Stimulated activated CD8-positive, alpha-beta memory T cell treated with anti-CD3 and anti-CD28 coated beads, Interleukin-15, amount 100 ng/mL, for 48 hours (primary cell): ENCODE measurements at places on chromosomes 4 and X.
A peak's percentile ranks its signal among the peaks of the same experiment; 100 is the strongest.

DNA sequence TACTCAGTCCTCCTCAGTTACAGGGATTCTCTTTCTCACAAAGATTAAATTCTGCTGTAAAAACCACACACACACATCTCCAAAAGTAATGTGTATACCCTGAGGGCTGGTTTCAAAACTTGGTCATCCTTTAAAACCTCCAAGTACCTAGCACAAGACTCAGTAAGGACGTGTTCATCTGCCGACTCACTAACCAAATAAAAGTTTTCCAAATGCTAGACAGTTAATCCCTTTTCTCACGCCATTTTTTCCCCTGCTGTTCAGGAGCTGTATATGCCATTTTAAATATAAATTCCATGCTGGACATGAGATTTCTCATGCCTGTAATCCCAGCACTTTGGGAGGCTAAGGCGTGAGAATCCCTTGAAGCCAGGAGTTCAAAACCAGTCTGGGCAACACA, 3.9 kb upstream of the SAT1 start:
- DNase-seq = no peak

DNA sequence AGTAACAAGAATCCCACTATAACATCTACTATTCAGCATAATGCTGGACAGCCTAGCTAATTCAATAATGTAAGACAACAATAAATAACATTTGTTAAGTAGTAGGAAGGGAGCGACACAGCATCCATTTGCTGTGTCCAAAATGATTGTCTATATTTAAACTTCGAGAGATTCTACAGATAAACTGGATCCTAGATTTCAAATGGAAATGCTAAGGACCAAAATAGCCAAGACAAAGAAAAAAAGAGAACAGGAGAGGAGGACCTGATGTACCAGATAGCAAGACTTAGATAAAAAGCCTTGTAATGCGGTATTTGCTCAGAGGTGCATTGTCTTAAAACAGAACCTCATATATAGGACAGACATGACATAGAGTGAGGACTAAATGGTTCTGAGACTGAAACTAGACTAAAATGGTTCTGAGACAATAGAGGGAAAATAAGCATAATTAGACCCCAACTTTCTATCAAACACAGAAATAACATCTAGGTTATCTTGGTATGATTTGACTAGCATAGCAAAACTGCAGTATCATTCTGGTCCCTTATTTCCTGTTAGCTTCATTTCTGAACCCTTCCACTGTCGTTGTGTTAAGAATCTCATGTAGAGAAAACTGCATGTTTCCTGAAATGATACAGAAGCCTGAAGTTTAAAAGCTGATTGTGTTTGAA, 3.8 kb downstream of the HPGDS start:
- DNase-seq = no peak

DNA sequence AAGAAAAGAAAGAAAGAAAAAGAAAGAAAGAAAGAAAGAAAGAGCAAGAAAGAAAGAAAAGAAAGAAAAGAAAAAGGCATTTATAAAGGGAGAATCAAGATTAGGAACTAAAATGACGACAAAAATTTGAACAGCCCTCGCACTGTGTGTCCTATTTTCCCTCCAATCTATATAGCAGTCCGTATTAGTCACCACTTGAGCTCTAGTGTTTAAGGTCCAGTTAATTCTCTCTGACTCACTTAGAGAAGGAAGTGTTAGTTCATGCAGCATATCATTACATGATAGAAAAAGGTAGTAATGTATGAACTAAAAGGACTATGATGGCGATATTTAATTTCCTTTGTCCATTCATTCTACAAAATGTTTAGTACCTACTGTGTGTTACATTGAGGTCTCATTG, 122.7 kb downstream of the CBLL2 start:
- DNase-seq = no peak

- DNase-seq = no peak
Measured at GRCh38 chr4:121658125-121658524, 38.7 kb downstream of the ANXA5 start.

GRCh38 chrX:17535229-17535628, 160.2 kb downstream of the NHS start:
- peak; percentile 10 for DNase-seq

DNA sequence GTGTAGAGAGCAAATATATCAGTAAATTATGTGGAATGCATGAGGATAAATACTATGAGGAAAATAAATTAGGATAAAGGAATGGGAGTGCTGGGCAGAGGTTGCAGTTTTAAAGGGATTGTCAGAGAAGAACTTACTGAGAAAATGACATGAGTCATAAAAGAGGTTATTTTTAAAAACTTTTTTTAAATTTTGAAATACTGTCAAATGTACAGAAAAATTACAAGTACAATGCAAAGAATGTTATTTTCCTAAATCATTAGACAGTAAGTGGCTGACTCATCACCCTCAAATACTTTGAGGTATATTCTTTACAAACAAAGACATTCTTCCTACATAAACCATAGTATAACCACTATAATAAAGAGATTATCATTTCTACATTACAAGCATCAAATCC, 29.8 kb upstream of the H2AZ1 start:
- DNase-seq = no peak

DNA sequence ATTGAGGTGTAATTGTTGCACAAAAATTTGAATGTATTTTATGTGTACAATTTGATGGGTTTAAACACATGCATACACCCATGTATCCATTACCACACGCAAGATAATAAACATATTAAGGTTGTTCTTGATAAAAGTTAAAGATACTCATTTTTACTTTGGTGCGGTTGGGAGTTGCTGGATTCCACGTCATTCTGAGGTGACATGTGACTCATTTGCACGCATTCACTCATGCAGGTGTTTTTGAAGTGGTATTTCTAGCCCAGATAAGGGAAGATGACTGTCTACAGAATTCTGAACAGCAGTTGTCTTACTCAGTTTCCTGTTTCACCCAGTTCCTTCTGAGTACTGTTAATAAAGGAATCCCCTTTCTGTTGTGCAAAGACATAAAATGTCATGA, 142.0 kb downstream of the RTL3 start:
- DNase-seq = peak; percentile 45

GRCh38 chr4:56314207-56314915, 72.9 kb downstream of the AASDH start:
- DNase-seq = no peak

GRCh38 chr4:85929961-85930665, 429.7 kb downstream of the MAPK10 start:
- DNase-seq = no peak

GRCh38 chr4:168773388-168774195, 236.5 kb downstream of the CBR4 start:
- DNase-seq = no peak

DNA sequence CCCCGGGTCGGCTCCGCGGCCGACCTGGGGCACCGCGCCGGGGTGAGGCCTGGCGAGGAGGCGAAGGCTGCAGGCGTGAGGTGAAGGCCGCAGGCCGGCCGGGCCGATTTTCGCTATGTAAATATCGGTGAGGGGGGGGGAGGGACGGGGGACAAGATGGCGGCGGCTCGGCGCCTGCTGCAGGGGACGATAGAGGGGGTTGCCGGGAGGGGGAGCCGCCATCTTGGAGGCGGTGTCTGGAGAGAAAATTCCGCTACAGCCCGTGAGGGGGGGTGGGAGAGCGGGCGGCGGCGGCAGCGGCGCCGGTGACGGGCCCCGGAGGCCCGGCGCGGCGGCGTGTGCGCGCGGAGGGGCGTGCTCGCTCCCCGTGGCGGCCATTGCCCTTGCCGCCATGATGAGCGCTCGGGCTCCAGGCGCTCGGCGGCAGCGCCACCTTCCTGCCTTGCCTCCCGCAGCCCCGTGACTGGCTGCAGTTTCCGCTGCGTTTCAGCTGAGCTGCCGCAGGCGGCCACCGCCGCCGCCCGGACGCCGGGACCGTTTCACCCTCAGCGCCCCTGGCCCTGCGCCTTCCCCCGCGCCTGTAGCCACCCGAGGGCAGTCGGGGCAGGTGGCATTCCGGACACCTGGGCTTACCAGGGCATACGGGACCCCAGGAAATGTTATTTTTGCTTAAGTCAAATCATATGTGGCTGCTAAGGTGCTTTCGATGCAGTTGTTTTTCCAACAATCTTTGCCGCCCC, 692 bp downstream of the ZFX start:
- DNase-seq = peak; percentile 75

GRCh38 chr4:101419336-101420135, 72.2 kb upstream of the PPP3CA start:
- DNase-seq = no peak

DNA sequence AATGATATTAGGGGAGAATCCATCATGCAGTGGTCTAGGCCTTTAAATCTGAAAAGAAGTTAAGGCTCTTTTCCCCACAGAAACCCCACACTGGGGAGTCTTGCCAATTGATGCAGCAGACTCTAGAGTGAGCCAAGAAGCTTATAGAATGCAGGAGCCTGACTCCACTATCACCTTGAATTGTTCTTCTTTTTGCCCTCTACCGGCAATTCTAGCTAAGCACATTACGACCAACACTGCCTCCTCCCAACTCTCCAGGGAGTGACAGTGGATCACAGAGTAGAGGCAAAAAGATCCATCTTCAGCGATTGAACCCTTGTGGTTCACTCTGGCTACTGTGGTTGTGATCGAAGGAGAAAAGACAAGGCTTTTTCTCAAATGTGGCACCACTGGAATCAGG, 331.5 kb downstream of the NKX6-1 start:
- DNase-seq = no peak

DNA sequence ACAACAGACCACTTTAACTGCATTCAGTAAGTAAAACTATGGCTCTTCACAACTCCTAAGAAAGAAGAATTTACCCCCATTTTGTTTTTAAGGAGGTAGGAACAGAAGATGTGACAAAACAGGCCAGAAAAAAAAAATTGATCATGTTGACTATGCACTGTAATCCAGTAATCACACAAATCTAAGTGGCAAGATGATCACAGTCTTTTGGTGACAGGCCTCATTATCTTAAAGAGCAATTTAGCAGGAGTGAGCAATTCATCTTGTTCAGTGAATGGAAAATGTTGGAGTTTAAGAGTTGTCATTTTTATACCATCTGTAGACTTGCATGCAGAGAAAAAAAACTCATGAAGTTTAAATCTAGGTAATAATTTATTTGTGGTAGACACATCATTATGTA, 115.1 kb downstream of the SLC39A8 start:
- DNase-seq = no peak

GRCh38 chr4:145912376-145912775, 26.2 kb downstream of the ZNF827 start:
- DNase-seq = no peak
